ENCODE measurements at places on chromosomes 7 and 10.
A peak's percentile ranks its signal among the peaks of the same experiment; 100 is the strongest.

GRCh38 chr10:30783939-30784501 lies 154.5 kb upstream of the LYZL2 start:
- peak; percentile 92 for DNase-seq

DNA sequence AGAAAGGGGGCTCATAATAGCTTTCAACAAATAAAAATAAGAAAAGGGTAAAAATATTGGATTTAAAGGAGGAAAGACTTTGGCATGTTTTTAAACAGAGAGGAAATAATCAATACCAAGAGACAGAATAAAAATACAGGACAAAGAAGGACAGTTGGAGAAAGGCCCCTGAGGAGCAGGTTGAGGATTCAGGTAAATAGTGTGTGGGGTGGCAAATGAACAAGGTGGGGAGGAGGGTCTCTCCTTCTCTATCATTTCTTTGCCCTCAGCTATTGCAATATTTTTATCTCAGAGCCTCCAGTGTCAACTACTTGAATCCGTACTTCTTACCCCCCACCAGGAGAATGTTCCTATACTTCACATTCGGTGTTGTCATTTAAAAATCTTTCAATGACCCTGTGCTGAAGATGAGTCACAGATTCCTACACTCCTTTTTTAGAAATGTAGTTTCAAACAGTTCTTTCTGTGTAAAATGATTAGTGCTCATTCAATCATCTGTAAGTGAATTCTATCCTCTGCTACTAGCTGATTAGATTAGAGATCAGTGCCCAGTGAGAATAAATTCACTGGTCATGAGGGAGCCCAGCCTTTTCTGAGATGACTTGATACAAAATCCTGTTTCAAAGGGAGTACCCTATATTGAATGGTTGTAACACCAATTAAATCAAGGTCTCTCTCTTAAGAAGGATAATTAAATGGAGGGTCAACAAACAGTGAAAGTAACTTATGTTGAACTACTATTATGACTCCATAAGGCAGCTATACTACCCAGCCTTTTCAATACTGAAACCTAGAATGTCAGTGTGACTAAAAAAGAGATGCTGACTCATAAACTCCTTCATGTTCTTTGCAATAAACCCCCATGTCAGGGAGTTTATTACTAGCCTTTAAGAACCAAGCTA lies 50.4 kb upstream of the WNT16 start:
- DNase-seq: no peak

- DNase-seq: no peak
Observed at GRCh38 chr7:134414109-134414508, 44.8 kb downstream of the AKR1B1 start.

DNA sequence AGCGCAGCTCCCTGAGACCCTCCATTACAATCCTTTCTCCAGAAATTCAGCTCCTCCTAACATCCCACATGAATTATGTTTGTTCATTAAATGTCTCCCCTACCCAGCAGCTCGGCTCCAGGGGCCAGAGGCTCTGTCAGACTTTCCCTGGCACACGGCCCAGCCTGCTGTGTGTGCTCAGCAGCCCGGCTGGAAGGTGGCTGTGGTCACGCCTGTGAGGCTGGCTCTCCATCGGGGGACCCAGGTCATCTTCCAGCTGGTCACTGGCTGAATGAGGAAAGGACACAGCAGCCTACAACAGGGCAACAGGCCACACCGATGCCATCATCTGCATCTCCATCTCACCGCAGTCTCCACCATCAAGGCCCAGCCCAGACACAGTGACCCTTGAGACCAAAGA lies 219.8 kb downstream of the MAD1L1 start:
- peak; percentile 52 for DNase-seq

GRCh38 chr10:78433766-78434535 lies 400.3 kb downstream of the RPS24 start:
- peak; percentile 33 for DNase-seq

DNA sequence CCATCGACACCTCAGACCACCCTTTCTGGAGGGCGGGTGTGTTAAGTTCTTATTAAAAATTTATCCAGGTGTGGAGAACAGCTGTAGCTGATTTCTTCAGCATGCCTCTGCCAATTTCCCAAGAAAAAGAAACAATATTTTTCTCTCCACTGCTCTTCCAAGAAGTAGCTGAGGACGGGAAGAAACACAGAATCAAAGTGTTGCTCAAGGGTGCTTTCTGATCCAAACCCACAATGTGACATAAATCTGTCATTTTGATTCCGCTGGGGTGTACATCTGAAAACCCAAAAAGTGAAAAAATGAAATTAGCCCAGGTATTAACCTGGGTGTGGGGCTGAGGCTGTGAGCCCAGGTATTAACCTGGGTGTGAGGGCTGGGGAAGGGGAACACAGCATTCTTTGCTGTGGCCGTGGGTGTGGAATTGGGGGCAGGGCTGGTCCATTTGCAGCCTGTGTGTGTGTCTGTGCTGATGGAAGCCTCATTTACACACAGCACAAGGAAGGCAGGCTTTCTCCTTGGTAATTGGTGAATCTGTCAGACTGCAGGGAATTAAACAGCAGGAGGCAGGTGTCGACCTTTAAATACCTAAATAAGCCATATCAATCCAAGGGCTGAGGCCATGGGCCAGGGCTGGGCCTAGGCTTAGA lies 48.4 kb upstream of the CCDC3 start:
- DNase-seq: no peak

- no peak for DNase-seq
Observed at GRCh38 chr7:112001091-112001826, 204.9 kb downstream of the DOCK4 start.

DNA sequence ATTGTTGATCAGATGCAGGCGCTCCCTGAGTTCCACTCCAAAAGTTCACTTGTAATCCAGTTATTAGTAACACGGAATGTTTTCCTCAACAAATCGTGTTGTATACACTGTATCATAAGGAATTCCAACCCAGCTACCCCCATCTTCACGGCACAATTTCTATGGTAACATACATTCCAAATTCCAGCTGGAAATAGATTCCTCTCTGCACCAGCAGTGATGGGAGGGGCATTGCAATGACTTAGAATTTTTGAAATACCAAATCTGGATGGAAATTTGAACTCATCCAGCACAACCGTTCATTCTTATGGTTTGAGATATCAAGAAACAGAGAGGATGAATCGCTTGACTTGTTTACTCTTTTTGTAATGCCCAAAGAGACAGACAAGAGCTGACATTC lies 38.9 kb upstream of the RHEB start:
- DNase-seq: no peak

DNA sequence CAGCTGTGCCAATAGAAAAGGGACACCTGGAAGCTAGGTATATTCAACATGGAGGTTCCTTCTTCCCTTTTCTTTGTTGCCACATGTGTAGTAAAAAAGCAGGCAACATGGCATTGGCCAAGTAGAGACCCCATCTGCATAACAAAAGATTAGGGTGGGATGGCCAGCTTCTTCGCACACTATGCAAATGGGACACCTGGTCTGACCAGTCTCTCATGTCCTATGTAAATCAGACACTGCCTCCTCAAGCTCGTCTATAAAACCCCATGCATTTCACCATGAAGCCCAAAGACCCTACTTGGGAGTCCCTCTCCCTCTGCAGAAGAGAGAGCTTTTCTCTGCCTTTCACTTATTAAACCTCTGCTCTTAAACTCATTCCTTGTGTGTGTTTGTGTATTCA lies 53.9 kb downstream of the MYL10 start:
- DNase-seq: no peak

GRCh38 chr7:156039971-156040677 lies 227.9 kb upstream of the SHH start:
- no peak for DNase-seq

- no peak for DNase-seq
Observed at GRCh38 chr10:83994325-83994724, 145.0 kb upstream of the GHITM start.

DNA sequence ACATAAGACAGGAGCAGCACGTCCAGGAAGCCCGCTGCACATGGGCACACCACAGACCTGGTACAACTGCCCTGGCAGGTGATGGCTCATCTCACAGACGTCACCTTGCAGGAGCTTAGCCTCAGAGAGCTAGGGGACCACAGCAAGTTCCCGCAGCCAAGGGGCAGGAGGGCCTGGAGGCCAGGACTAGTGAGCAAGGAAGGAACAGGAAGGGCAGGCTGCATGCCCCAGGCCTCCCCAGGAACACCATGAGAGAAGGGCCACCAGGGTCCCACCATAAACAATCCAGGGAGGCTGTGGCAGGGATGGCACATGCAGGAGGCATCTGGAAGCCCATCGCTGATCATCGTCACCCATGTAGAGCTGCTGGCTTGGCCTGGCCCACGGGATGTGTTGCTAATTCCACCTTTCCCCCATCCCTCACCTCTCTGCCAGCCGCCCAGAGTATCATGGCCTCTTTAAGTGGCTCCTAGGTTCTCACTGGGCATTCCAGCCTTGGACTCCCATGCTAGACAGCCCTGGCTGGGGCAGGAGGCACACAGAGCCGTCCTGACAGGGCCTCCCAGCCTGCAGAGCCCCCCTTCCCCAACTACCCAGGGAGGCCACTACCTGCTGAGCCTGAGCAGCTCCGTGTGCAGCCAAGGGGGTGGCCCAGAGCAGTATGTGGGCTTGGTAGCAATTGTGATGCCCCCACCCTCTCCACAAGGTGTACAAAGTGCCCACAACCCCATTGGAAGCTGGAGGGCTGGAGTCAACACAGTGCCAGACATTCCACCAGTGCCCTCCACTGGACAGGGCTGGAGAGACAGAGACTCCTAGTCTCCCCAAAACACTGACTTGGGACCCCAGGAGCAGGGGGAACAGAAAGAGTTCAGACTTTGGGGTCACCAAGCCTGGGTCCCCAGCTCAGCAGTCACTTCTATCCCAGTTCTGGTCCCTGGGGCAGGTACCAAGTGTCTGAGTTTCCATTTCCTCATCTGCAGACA lies 35.5 kb downstream of the GRID1 start:
- peak; percentile 52 for DNase-seq

GRCh38 chr7:23633417-23633816 lies 36.2 kb downstream of the CCDC126 start:
- DNase-seq: no peak

DNA sequence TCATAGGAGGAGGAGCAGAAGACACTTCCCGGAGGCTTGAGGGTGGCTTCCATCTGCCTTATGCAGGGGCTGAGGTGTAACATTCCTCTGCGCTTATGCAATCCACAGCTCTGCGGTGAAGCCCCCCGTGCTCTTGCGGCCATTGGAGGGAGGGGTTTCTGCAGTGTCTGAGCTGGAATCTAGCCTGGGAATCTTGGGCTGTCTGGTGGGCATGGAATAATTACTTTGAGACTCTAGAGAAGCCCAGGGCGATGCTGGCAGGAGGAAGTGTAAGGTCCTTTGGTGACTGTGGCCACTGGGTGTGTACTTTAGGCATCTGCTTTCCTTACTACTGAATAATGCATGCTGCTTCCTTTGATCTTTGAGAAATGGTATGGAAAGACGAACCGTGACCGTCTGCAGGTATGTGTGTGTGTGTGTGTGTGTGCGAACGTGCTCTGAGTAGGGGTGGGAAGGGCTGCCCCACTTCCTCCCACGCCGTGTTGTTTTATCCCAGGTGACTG lies 181.0 kb downstream of the PRPF18 start:
- no peak for DNase-seq

DNA sequence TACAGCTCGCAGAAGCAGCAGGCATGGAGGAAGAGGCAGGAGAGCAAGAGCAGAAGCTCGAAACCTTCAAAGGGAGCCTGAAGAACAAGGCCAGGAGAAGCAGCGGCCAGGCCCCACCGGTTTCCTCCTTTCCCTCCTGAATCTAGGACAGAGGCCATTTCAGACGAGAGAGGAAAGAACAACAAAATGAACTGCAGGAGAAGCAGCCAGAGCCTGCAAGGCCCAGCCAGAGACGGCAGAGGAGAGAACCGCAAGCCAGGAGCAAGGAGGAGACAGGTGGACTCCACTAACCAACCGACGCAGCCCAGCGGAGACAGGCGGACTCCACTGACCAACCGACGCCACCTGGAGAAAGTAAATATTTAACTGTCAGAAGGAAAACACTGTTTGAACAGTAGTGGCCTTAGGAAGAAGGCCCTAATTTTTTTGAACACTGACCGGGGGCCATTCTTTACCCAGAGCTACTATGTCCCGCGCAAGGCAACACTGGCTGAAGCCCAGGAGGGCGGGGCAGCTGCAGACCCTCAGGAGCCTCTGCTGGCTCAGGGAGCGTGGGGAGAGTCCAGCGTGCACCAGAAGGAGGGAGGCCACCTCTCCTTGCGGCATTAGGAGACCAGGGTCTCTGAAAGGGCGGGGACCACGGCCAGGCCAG lies 559.2 kb downstream of the PTPRN2 start:
- DNase-seq: no peak

DNA sequence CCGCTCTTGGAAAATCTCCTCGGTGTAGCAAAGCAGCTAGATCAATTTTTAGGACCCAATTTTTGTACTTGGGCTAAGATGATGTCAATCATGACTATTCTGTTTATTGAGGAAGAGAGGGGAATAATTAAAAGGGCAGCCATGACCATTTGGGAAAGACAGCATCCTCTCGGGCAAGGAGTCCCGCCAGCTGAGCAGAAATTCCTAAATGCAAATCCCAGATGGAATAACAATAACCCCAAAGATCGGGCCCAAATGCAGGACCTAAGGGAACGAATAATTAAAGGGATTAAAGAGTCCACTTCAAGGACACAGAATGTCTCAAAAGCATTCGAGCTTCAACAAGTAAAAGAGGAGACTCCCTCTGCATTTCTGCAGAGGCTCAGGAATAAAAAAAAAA lies 18.7 kb downstream of the COL17A1 start:
- no peak for DNase-seq

DNA sequence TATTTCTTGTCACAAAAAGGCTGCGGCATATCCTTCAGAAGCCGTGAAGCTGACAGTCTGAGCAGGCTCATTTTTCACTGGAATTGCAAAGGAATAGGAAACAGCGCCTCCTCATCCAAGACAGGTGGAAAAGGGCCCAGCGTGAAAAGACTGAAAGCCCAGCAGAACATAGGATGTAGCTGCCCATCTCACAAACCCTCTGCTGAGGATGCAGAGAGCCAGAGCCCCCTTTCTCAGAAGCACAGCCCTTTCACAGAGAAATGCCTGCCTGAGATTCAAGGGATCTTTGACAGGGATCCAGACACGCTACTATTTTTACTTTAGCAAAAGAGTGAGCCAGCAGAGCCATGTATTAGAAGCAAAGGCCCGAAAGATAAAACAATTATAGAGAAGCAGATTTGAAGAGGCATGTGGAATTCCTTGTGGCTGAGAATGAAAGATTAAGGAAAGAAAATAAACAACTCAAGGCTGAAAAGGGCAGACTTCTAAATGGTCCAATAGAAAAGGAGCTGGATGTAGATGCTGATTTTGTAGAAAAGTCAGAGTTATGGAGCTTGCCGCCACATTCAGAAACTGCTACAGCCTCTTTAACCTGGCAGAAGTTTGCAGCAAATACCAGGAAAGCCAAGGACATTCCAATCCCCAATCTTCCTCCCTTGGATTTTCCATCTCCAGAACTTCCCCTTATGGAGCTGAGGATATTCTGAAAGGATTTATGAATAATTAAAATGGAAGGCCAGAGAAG lies 36.9 kb downstream of the GDI2 start:
- DNase-seq: no peak
